ENCODE measurements at places on chromosomes 12 and 14. TPM values are rescaled to one million over a fixed set of nuclear protein-coding genes. Genes with fewer than 3 reads are reported as not detected.

GRCh38 chr12:75779891-75780496 lies 251.6 kb downstream of the PHLDA1 start:
- DNase-seq, result no peak

- no peak for DNase-seq
Observed at GRCh38 chr12:90048918-90049317, 340.3 kb upstream of the ATP2B1 start.

The NFATC4 gene
- 93.9 TPM for polyA plus RNA-seq

The SPTB gene
- 2.7 TPM for polyA plus RNA-seq

The SYT1 gene
- polyA plus RNA-seq, result 5.8 TPM

GRCh38 chr14:65131301-65131701 lies 29.0 kb upstream of the MAX start:
- no peak for DNase-seq

DNA sequence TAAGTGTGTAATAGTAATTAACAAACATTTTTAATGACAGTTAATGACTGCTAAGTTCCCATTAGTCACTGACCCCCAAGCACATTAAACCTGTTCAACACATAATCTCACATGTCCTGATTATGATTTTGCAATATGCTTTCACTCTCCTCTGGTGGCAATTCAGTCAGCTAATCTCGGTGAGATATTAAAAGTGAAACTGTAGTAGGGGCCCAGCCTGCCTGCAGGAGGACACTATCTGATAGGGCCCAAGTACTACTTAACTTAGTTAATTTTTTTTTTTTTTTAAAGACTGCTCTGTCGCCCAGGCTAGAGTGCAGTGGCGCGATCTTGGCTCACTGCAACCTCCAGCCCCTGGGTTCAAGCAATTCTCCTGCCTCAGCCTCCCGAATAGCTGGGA lies 48.8 kb downstream of the CIT start:
- DNase-seq, result no peak

DNA sequence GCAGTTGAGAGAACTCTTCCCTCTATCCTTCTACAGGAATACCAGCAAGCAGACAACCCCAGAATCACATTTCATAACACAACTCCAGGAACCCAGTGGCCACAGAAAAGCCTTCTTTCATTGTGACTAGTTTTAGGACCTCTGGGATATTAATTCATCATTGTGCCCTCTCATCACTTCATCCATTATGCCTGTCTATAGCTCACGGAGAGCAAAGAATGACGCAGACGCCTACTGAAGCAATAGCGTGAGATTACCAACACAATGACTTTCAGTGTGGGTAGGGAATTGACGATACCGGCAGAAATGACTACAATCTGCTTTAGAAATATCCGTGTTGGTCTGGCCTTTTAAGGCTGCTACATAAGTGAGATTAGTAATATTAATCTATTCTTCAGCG lies 158.1 kb upstream of the FOXG1 start:
- no peak for DNase-seq

- no peak for DNase-seq
Observed at GRCh38 chr14:41167040-41167439, 439.6 kb upstream of the LRFN5 start.
